Ascending aorta (tissue), 2 donors: ENCODE measurements at places on chromosomes 6 and 20. TPM values are rescaled to one million over a fixed set of nuclear protein-coding genes. Genes with fewer than 3 reads are reported as not detected.
A peak's percentile ranks its signal among the peaks of the same experiment; 100 is the strongest.

The GTSF1L gene
- not detected for total RNA-seq

The CD109 gene
- total RNA-seq: 17.6 TPM

The HSPA1A gene
- total RNA-seq: 288 TPM

The RIMS4 gene
- total RNA-seq: 4.0 TPM

The BTN1A1 gene
- total RNA-seq: not detected

The UNC5CL gene
- total RNA-seq: 0.53 TPM

The PTGIS gene
- total RNA-seq: 288 TPM

The SLC35F1 gene
- not detected for total RNA-seq

The B3GAT2 gene
- not detected for total RNA-seq

The C2 gene
- total RNA-seq: 18.6 TPM

- H3K27me3 ChIP-seq: no peaks in the 10 kb centered on the region
- H3K4me3 ChIP-seq: no peak overlapping the region
- H3K4me1 ChIP-seq: no peaks in the 10 kb centered on the region
- no peak overlapping the region for H3K27ac ChIP-seq
Measured at GRCh38 chr20:42338294-42339201, 720.4 kb upstream of the CHD6 start.

GRCh38 chr6:42352856-42353564, 98.7 kb downstream of the TRERF1 start:
- no peaks in the 10 kb centered on the region for H3K27me3 ChIP-seq
- H3K36me3 ChIP-seq: no peaks in the 10 kb centered on the region
- H3K4me1 ChIP-seq: no peaks in the 10 kb centered on the region
- no peak overlapping the region for H3K27ac ChIP-seq
- no peak overlapping the region for H3K4me3 ChIP-seq

DNA sequence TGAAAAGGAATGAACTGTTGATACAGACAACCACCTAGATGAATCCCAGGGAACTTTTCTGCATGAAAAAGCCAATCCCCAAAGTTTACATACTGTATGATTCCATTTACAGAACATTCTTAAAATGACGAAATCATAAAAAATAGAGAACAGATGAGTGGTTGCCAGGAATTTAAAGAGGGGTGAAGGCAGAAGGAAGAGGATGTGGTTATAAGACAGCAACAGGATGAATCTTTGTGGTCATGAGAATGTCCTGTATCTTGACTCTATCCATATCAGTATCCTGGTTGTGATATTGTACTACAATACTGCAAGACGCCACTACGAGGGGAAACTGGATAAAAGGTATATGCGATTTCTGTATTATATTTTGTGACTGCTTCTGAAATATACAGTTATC, 70.1 kb upstream of the EMILIN3 start:
- H3K4me3 ChIP-seq: no peak overlapping the region
- no peak overlapping the region for H3K27ac ChIP-seq
- H3K36me3 ChIP-seq: peaks cover 35% of the 10 kb centered on the region

DNA sequence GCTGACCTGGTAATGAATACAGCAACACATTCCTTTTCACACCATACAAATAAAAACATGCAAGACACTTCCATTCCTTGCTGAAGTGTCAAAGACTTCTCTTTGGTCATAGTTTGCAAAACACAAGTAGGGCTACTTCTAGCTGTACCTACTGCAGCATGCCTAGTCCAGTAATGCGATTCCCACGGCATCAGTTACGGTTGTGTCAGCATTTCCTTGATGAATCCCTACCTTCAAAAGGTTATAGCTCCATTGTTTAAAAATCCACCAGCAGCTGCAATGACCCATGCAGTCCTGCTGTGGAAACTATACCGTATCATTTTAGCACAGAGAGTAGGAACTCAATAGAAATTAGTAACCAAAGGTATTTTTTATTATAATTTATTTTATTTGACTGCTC, 1371.5 kb downstream of the EPHA7 start:
- H3K27ac ChIP-seq: no peak overlapping the region
- H3K4me1 ChIP-seq: no peaks in the 10 kb centered on the region
- no peak overlapping the region for H3K4me3 ChIP-seq
- no peaks in the 10 kb centered on the region for H3K36me3 ChIP-seq

DNA sequence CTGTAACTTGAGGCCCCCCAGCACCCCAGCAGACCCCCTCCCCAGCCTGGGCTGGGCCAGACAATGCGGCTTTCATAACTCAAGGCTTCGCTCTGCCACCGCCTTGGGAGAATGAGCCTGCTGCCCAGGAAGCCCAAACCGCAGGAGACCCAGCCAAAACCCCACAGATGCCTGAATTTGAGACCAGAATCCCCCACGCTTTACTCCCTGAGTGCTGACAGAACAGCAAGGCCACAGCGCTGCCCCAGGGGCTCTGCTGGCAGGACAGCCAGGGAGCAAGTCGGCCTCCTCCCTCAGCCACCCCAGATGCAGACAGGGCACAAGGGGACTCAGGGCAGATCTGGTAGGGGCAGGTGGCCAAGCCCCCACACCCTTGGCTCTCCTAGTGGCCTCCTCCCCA, 2.2 kb downstream of the MDFI start:
- no peak for DNase-seq
- peaks cover 19% of the 10 kb centered on the region for H3K27me3 ChIP-seq
- H3K36me3 ChIP-seq: no peaks in the 10 kb centered on the region
- H3K27ac ChIP-seq: no peak overlapping the region
- peaks cover 16% of the 10 kb centered on the region for H3K4me1 ChIP-seq

DNA sequence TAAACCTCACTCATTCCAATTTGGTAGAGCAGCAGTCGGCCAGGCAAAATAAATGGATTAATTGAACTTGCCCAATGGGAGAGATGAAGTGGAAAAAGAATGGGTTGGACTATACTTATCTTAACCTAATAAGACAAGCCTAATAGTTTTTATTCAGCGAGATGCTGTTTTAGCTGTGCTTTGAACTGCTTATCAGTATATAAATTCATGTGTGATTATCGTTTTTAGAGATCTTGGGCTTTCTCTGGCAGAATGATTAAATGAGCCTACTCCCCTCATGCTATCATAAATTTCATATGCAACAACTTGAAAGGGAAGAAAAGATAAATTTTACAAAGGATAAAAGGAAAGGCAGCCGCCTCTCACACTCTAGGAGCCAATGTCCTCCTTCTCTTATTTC, 59.8 kb downstream of the SNAP25 start:
- no peak overlapping the region for H3K4me3 ChIP-seq
- H3K4me1 ChIP-seq: peaks cover 6% of the 10 kb centered on the region
- H3K27me3 ChIP-seq: no peaks in the 10 kb centered on the region
- no peak for DNase-seq

GRCh38 chr20:61414455-61414991, 162.5 kb downstream of the CDH4 start:
- no peaks in the 10 kb centered on the region for H3K36me3 ChIP-seq
- no peak overlapping the region for H3K27ac ChIP-seq
- no peak for DNase-seq
- no peaks in the 10 kb centered on the region for H3K27me3 ChIP-seq

DNA sequence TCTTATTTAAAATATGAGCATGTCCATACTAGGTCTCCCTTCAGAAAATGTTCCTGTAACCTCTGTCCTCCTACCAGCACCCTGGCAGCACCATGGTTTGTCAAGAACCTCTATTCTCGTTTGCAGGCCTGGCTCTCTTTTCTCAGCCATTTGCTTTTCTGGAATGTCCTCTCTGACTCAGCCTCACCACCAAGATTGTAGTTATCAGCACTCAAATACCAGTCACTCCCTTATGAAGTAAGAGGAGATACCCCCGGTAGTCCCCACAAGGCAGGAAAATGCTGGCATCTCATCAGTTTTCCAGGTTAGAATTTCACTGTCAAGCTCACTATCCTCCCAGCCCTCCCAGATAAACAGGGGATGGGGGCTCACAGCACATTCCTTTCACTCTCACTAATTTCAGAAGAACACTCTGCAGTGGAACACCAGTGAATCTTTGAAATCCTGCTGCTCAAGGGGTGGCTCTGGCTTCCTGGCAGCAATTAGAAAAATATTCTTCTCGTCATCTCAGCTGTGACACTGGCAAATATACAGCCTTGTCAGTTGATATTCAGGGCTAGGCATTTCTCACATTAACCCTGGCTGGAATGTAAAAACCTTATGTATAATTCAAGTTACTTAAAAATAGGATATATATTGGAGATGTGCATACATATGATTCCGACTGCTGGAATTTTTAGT, 129.2 kb downstream of the TBX18 start:
- no peak for DNase-seq
- H3K27me3 ChIP-seq: no peaks in the 10 kb centered on the region
- peak overlapping the region; percentile 55 for H3K27ac ChIP-seq

- H3K4me3 ChIP-seq: no peak overlapping the region
- no peak for DNase-seq
- H3K4me1 ChIP-seq: peaks cover 5% of the 10 kb centered on the region
- H3K36me3 ChIP-seq: no peaks in the 10 kb centered on the region
Measured at GRCh38 chr6:15623276-15624116, 39.3 kb downstream of the DTNBP1 start.

GRCh38 chr6:125534430-125535263, 214.8 kb upstream of the HEY2 start:
- no peaks in the 10 kb centered on the region for H3K27me3 ChIP-seq
- no peaks in the 10 kb centered on the region for H3K4me1 ChIP-seq
- H3K4me3 ChIP-seq: no peak overlapping the region
- H3K27ac ChIP-seq: no peak overlapping the region
- H3K36me3 ChIP-seq: no peaks in the 10 kb centered on the region
- DNase-seq: no peak

GRCh38 chr6:18328540-18328939, 58.6 kb upstream of the RNF144B start:
- no peak for DNase-seq
- H3K4me1 ChIP-seq: no peaks in the 10 kb centered on the region
- no peaks in the 10 kb centered on the region for H3K27me3 ChIP-seq
- H3K27ac ChIP-seq: peak overlapping the region; percentile 54
- H3K36me3 ChIP-seq: no peaks in the 10 kb centered on the region

- H3K36me3 ChIP-seq: no peaks in the 10 kb centered on the region
- no peak overlapping the region for H3K27ac ChIP-seq
- H3K4me3 ChIP-seq: no peak overlapping the region
- H3K4me1 ChIP-seq: peaks cover 5% of the 10 kb centered on the region
Measured at GRCh38 chr6:140345935-140346334, 971.5 kb upstream of the CITED2 start.

- H3K27ac ChIP-seq: no peak overlapping the region
- H3K4me1 ChIP-seq: peaks cover 1% of the 10 kb centered on the region
- no peaks in the 10 kb centered on the region for H3K36me3 ChIP-seq
- no peaks in the 10 kb centered on the region for H3K27me3 ChIP-seq
Measured at GRCh38 chr6:112188906-112189305, 65.5 kb downstream of the LAMA4 start.

DNA sequence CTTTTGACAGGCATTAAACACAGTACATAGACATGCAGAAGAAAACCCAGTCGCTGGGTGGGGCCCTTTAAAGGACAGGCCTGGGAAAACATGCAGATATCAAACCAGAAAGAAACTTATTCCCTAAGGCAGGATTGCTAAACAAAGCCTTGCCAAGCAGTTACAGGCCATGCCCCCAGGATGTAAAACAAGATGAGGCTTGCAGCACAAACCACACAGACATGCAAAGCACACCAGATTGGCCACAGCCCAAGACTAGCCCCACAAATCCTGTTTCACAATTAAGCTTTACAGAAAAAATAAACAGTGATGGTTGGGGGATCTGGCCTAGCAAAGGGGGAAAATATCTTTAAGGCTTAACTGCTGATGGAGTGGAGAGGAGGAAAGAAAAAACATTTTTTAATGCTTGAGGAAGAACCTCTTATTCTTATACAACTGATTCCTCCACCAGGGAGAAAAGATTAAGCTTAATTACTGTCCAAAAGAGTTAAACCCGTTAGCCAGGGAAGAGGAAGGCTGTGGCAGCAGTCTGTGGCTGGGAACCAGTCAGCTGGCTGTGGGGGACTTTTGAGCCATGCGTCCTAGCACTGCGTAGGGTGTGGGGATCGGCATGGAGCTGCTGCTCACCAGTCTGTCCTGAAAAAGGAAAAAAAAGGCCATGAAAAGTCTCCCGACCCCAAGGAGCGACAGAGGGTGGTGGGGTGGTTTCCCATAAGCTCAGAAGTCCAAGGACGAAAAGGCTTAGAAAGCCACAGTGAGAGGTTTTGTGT, 28.4 kb downstream of the COL19A1 start:
- no peak for DNase-seq
- no peaks in the 10 kb centered on the region for H3K27me3 ChIP-seq
- H3K27ac ChIP-seq: no peak overlapping the region

DNA sequence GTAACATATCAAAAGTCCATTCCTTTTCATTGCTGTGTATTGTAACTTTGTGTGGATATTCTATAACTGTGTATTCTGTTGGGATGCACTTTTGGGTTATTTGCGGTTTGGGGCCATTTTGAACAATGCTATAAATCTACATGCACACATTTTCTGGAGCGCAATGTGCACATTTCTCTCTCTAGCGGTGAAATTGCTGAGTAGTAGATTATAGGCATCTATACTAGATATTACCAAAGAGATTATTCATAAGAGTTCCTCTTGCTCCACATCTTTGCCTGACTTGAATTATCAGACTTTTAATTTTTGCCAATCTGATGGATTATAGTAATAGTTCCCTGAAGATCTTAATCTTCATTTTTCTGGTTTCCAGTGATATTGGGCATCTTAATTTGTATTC, 18.3 kb upstream of the FRK start:
- no peak overlapping the region for H3K4me3 ChIP-seq
- no peaks in the 10 kb centered on the region for H3K36me3 ChIP-seq
- H3K27ac ChIP-seq: no peak overlapping the region
- no peaks in the 10 kb centered on the region for H3K4me1 ChIP-seq
- DNase-seq: no peak

GRCh38 chr6:7897461-7898192, 13.0 kb downstream of the TXNDC5 start:
- no peaks in the 10 kb centered on the region for H3K4me1 ChIP-seq
- no peak overlapping the region for H3K4me3 ChIP-seq
- no peak overlapping the region for H3K27ac ChIP-seq

DNA sequence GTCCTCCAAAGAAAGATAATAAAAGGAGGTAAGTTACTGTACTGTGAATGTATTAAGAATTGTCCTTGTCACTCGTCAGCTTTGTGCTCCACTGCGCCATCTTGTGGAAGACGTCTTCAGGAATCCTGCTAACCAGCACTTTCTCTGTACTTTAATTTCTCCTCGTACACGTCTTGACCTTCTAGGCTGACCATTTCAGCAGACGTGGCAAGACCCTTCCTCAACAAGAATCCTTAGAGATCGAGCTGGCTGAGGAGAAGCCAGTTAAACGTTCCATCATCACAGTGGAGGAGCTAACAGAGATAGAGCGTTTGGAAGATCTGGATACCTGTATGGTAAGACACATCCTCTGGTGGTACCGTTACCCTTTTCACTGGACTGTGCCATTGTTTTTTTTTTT, 95.5 kb upstream of the SCGN start:
- H3K27me3 ChIP-seq: no peaks in the 10 kb centered on the region
- H3K4me3 ChIP-seq: no peak overlapping the region
- DNase-seq: no peak
- H3K27ac ChIP-seq: no peak overlapping the region

DNA sequence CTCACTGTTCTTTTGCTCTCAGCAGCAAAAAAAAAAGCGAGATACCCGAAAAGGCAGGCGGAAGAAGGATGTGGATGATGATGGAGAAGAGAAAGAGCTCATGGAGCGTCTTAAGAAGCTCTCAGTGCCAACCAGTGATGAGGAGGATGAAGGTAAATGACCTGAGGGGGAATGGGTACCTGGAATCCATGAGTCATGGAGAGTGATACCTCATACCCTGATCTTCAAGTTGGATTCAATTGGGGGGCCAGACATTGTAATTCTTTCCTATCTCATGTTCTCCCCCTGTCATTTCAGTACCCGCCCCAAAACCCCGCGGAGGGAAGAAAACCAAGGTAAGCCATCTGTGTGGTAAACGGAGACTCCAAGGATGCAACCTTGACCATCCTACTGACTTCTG, 6.8 kb downstream of the ABCF1 start:
- H3K4me3 ChIP-seq: no peak overlapping the region
- H3K4me1 ChIP-seq: no peaks in the 10 kb centered on the region
- H3K36me3 ChIP-seq: peaks cover 61% of the 10 kb centered on the region
- DNase-seq: no peak
- no peak overlapping the region for H3K27ac ChIP-seq
